Hepatocyte (in vitro differentiated cells): ENCODE measurements at places on chromosomes 13 and 19. TPM values are rescaled to one million over a fixed set of nuclear protein-coding genes. Genes with fewer than 3 reads are reported as not detected.

DNA sequence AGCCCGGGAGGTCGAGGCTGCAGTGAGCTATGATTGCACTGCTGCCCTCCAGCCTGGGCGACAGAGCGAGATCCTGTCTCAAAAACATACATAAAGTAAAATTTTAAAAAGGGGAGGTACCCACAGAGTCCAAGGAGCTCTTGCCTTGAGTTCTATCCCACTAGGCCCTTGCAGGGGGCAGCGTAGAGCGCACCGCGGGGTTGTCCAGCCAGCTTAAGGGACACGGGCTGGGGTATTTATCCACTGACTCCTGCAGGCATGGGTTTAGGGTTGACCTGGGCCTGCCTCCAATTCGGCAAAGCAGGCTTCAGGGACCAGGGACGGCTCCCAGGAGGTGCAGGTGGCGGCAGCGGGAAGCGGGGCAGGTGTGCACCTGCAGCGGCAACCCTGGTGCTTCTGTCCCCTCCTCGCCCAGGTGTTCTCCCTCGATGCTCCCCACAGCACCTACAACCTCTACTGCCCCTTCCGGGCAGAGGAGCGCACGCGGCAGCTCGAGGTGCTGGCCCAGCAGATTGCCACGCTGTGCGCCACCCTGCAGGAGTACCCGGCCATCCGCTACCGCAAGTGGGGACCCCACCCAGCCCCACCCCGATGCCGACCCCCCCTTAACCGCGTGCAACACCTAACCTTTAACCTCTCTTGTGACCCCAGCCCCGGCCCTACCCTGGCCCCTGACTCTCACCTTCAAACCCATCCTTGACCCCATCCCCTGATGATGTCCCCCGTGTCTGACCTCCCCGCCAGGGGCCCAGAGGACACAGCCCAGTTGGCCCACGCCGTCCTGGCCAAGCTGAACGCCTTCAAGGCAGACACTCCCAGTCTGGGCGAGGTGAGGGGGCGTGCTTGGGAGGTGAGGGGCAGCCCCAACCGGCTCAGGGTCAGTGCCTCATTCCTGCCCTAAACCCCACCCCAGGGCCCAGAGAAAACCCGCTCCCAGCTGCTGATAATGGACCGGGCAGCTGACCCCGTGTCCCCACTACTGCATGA, 4.7 kb downstream of the STXBP2 start:
- DNase-seq, result no peak

DNA sequence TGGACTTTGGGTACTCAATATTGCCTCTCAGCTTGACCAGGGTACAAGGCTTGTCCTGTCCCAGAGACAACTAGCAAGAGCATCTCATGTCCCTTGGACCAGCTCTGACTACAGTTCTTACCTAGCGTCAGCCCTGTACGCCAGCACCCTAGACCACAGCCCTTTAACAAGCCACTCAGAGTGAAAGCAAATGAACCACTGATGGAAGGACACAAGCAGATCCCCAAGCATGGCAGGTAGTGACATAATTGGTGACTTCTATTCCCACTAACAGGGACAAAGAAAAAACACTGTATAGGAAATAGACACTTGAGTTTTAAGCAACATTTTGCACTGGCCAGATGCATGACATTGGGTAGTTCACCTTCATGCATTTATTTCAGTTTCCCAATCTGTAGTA, 8.8 kb upstream of the LRCH1 start:
- no peak for DNase-seq

- DNase-seq, result no peak
Measured at GRCh38 chr13:97322740-97323342, 100.7 kb downstream of the MBNL2 start.

DNA sequence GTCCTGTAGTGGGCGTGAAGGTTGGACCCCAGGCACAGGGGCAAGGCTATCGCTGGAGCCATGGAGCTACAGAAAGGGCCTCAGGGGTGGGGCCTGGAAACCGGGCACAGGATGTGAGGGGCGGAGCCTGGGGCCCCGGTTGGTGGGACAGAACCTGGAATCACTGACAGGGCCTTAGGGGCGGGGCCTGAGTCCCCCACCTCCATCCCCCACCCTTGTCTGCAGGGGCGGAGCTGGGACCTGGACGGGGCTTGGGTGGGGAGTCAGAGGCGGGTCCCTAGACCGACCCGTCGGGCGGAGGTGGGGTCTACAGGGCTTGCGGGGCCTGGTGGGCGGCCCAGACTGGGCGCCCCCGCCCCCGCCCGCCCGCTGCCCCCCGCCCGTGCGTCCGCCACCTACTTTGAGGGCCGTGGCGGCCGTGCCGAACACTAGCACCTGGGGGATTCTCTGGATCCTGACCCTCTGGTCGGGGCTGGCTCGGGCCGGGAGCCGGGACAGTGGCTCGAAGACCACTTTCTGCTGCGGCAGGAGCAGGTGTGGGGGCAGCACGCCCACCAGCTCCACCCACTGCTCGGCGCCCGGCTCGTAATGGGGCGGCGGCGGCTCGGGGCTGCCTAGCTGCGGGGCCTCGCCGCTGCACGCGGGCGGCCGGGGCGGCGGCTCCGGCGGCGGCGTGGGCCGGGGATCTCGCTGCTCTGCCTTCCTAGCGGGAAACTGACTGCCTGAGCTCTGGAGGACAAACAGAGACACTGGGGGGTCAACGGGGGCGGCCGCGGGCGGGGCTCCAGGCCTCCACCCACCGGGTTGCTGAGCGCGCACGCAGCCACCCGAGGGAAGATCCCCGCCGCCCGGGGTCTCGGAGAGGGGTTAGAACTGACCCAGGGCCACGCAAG, 26.3 kb downstream of the DCAF15 start:
- DNase-seq, result peak; percentile 90

GRCh38 chr19:39865953-39866352, 19.8 kb upstream of the FBL start:
- DNase-seq, result no peak

- no peak for DNase-seq
Measured at GRCh38 chr13:92656103-92656502, 570.5 kb upstream of the GPC6 start.

The CAPN12 gene
- polyA plus RNA-seq, result 24.3 and 38.9 TPM in 2 replicates

GRCh38 chr13:36414461-36414860, 17.8 kb upstream of the CCNA1 start:
- no peak for DNase-seq

The ZNF541 gene
- polyA plus RNA-seq, result 0.05 and 0.84 TPM in 2 replicates

The PLPPR3 gene
- 11.4 and 11.7 TPM in 2 replicates for polyA plus RNA-seq

GRCh38 chr19:10260141-10260584, 8.1 kb downstream of the MRPL4 start:
- DNase-seq, result peak; percentile 56

DNA sequence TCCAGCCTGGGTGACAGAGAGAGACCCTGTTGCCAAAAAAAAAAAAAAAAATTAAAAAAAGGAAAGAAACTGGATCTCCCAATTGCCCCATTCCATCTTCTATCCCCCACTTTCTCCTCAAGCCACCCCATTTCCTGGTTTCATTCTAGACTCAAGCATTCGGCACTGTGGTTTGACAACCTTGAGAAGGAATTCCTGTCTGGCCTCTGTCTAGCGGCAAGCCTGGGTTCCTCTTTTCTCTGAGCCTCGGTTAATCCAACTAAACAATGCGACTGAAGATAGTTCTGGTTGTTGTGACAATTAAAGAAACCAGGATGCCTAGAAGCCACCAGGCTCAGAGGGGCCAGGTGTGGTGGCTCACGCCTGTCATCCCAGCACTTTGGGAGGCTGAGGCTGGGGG, 3.3 kb upstream of the C3 start:
- no peak for DNase-seq

- DNase-seq, result peak; percentile 96
Measured at GRCh38 chr19:49808711-49809159, 4.4 kb downstream of the FUZ start.

GRCh38 chr19:9140159-9140874, at the start of gene ZNF317:
Gene ZNF317, plus strand, starts transcription at chr19:9140397. Its CDS starts 15,620 bp downstream, at chr19:9156017.
- DNase-seq, result peak; percentile 96

DNA sequence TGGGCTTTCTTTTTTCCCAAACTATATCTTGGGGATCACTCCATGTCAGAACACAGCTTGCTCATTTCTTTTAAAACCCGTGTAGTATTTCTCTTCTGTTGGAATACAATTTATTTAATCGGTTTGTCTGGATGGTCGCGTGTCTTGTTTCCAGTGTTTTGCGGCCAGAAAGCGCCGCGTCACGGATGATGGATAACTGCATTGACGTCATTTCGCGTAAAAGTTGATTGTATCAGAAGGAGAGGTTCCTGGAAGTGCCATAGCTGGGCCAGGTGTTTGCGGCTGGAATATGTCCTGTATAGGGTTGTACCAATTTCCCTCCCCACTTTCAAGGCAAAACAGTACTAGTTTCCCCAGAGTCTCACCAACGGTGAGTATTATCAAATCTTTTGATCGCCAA, 9.7 kb downstream of the ACTL9 start:
- no peak for DNase-seq

The SGCG gene
- 2.7 and 4.3 TPM in 2 replicates for polyA plus RNA-seq

GRCh38 chr13:71625694-71626093, 241.3 kb downstream of the DACH1 start:
- no peak for DNase-seq

DNA sequence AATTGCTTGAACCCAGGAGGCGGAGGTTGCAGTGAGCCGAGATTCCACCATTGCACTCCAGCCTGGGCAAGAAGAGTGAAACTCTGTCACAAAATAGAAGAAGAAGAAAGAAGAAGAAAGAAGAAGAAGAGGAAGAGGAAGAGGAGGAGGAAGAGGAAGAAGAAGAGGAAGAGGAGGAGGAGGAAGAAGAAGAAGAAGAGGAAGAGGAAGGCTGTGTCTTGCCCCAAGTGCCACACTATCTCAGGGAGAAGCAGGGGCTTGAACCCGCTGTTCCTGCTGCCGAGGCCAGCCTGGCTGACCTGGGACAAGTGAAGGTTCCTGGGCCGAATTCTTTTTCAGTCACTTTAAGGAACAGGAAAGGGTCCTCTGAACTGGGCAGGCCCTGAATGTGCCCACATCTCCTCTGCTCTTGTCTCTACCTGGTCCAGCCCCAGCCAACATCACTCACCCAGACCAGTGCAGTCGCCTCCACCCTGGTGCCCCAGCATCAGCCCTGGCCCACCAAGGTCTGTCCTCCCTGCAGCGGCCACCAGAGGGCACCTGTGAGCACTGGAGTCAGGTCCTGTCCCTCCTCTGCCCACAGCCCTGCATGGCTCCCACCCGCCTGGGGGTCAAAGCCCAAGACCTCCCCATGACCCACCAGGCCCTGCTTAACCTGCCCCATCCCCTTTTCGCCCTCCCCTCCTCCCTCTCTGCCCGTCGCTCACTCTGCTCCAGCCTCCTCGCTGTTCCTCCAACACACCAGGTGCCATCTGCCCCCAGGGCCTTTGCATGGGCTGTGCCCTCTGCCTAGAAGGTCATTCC, 20.0 kb downstream of the TICAM1 start:
- peak; percentile 83 for DNase-seq

- DNase-seq, result peak; percentile 96
Measured at GRCh38 chr19:2168619-2169424, 5.1 kb downstream of the DOT1L start.

- DNase-seq, result peak; percentile 28
Measured at GRCh38 chr13:23674795-23675640, 104.8 kb downstream of the TNFRSF19 start.

DNA sequence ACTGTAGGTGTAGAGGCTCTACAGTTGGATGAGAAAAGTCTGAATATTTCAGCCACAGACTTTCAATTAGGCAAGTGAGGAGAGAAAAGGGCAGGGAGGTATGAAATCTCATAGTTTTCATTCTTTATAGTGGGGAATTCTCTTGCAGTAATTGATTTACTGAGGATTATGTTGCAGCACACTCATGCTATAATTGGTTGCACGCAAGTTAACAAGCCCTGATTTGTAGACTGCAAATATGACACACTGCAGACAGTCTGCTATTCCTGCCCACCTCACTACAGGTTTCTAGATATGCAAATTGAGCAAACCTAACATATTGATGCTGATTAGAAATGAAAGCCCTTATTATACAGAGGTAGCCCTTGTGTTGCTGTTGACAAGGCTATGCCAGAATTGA, 139.4 kb downstream of the LHFPL6 start:
- no peak for DNase-seq

The KCNJ14 gene
- polyA plus RNA-seq, result 0.32 and 1.1 TPM in 2 replicates

The IQCN gene
- 1.5 and 2.3 TPM in 2 replicates for polyA plus RNA-seq

The FGF22 gene
- polyA plus RNA-seq, result 0.18 and 0.70 TPM in 2 replicates

DNA sequence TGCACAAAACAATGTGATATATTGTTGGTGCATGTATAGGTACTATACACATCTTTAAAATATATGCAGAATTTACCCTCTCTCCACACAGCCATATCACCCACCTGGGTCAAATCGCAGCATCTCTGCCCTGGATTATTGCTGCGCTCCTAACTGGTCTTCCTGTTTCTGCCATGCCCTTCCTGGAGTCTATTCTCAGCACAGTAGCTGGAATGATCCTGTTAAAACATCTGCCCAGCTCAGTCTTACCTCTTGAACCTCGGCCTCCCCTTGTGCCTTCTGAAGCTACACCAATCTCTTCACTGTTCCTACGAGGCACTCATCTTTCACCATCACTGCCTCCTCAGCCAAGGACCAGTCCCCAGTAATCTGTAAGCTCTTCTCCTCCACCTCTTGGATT, 25.5 kb upstream of the TNFRSF19 start:
- DNase-seq, result no peak

- no peak for DNase-seq
Measured at GRCh38 chr13:108193806-108194205, 21.5 kb downstream of the LIG4 start.

- no peak for DNase-seq
Measured at GRCh38 chr13:48748681-48749080, 95.0 kb downstream of the CYSLTR2 start.

GRCh38 chr19:28292822-28293500, 920.0 kb downstream of the UQCRFS1 start:
- DNase-seq, result no peak
